T-cell (primary cell): ENCODE measurements at places on chromosomes 16 and 17. TPM values are rescaled to one million over a fixed set of nuclear protein-coding genes. Genes with fewer than 3 reads are reported as not detected.

Gene GAST
- not detected for total RNA-seq

DNA sequence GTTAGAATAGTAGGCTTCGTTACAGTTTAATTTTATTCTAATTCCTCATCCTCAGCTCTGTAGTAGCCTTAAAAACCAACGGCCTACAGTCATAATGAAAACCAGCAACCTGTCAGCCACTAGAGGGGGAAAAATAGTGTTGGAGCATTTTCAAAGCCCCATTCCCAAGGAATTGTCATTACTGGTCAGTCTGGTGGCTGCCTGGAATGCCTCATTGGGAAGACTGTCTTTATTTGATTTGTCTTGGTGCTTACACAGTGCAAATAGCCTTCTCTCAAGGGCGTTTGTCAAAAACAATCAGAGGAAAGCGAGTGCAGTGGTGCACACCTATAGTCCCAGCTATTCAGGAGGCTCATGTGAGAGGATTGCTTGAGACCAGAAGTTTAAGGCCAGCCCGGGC, 4.7 kb downstream of the LPCAT2 start:
- H3K27ac ChIP-seq: no peak overlapping the region
- no peak overlapping the region for H3K4me3 ChIP-seq
- DNase-seq: no peak
- peaks cover 13% of the 10 kb centered on the region for H3K27me3 ChIP-seq
- no peaks in the 10 kb centered on the region for H3K36me3 ChIP-seq

GRCh38 chr17:511001-511698, 158.5 kb upstream of the RPH3AL start:
- H3K4me3 ChIP-seq: no peak overlapping the region
- no peaks in the 10 kb centered on the region for H3K4me1 ChIP-seq
- DNase-seq: no peak

Gene GRN
- 40.1 TPM for total RNA-seq
